ENCODE measurements at places on chromosomes 13 and 19. TPM values are rescaled to one million over a fixed set of nuclear protein-coding genes. Genes with fewer than 3 reads are reported as not detected.

Gene ERICH6B
- not detected for total RNA-seq

DNA sequence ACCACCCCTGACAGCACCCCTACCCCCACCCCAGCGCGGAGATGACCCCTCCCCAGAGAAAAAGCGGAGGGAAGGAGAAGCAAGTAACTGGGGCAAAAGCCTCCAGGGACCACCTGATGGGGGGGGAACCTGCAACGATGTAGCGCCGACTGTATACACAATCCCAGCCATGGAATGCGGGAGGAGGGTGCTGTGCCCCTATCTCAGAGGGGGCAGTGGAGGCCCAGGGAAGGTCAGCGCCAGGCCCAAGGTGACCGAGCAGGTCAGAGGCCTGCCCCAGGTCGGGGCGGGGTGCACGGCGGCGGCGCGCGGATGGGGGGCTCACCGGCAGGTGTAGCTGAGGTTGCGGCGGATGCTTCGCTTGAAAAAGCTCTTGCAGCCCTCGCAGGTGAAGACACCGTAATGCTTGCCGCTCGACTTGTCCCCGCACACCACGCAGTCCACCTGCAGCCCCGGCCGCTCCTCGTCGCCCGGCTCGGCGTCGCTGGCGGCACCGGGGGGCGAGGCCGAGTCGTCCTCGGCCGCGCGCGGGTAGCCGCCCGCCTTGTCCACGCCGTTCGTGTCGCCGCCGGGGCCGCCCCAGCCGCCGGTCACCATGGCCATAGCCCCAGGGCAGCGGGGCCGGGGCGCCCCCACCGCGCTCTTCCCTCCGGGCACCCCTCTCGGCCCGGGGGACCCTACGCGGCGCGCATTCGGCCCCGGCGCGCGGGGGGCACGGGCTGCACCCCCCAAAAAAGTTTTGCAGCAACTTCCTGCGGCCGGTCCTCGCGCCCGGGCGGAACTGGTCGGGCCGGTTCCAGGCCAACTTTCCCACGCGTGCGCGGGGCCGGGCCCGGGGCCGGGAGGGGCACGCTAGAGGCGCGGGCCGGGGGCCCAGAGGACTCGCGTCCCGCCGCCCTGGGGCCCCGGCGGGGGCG is 843 bp downstream of the NR2F6 start:
- DNase-seq = no peak

- no peak for DNase-seq
Measured at GRCh38 chr13:114296902-114297301, 15.5 kb downstream of the UPF3A start.

DNA sequence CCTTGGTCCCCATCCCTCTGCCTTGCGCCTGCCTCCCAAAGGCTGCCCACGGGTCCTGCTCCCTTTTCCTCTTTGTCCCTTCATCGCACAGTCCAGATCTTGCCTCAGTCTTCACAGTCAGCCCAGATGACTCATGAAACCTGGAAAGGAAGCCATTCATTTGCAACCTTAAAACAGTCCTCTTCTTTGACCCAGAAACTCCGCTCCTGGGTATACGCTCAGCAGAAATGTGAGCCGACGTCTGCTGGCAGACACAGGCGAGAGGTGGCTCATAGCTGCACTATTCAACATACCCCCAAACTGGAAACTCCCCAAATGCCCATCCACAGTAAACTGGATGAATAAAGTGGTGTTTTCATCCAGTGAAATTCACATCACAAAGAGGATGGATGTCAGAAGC is 13.6 kb upstream of the PEPD start:
- DNase-seq = no peak

DNA sequence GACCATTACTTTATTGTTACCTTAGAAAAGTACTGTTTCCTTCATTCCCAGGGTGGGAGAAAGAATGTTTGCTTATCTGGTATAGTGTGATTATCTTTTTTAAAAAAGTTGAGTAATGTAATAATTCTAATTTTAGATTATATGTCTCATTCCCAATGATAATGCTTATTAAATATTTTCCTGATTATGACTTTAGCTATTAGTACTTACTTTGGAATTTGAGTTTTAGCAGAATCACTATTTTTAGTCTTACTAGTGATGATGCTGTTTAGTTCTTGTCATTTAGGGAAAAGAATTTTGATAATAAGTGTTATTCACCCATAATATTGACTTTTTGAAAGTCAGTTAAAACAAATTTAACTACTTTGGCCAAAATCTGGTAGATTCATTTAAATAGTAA is 95.2 kb downstream of the FRY start:
- DNase-seq = no peak

- DNase-seq = no peak
Measured at GRCh38 chr19:5130371-5131030, 161.6 kb downstream of the KDM4B start.

Gene TUBA3C
- total RNA-seq = not detected

DNA sequence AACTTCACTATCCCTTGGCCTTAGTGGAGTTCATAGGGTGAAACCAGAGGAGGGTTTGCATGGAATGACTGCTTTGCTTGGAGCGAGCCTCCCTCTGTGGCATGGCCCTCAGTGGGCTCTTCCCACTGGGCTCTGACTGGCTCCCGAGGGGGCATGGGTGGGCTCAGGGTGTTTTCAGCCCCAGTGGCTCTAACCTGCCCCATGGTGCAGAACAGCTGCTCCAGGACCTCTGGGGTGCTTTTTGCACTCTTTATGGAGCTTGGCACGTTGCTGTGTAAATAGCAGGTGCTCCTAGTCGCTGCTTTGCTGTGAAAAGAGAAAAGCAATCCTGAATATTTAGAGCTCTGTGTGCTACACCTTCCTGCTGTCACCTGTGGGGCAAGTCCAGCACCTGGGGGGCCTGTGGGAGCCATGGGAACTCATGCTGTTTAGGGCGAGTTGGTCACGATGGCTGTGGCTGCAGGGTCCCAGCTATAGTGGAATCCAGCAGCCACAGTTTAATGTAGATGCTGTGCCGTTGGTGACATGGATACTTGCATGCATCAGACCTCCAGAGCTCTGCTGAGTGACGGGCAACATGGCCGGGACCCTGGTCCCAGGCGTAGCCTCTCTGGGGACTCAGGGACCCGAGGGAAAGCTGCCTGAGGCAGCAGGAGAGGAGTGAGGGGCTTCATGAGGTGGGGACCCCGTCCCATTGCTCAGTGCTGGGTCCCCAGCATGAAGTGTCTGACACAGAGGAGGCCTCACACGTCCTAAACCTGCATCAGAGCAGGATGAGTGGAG is 14.3 kb upstream of the MCF2L start:
- DNase-seq = no peak

Measured in dermis blood vessel endothelial cell (primary cell).